ENCODE measurements at places on chromosomes 5 and 9. TPM values are rescaled to one million over a fixed set of nuclear protein-coding genes. Genes with fewer than 3 reads are reported as not detected.

- no peak for DNase-seq
These were observed 82.8 kb upstream of the TLE1 start for GRCh38 chr9:81772144-81772543.

GRCh38 chr5:54551926-54552325, 34.4 kb downstream of the SNX18 start:
- no peak for DNase-seq

GRCh38 chr9:122128969-122129343, 30.6 kb downstream of the NDUFA8 start:
- no peak for DNase-seq

HRH2 gene
- total RNA-seq: 16.9 TPM

MEIKIN gene
- total RNA-seq: not detected

DNA sequence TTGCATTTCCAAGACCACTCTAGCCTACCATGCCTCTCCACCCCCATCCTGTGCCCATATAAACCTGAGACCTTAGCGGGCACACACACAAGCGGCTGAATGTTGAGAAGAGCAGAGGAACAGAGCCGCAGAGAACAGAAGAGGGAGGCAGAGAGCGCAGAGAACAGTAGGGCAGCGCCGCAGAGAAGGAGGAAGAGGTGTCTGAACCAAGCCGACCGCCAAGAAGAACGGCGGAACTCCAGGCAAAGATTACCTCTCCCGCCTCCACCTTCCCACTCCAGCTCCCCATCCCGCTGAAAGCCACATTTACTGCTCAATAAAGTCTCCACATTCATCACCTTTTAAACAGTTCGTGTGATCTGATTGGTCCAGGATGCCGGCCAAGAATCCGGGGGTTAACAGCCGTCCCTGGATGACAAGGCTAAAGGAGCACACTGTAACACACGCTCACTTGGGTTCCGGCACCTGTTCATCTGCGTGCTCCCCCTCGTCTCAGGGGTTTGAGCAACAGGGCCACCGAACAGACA, 33.2 kb downstream of the GRIN3A start:
- peak; percentile 54 for DNase-seq

IL33 gene
- not detected for total RNA-seq

GRCh38 chr9:33164138-33164809, 2.9 kb downstream of the B4GALT1 start:
- no peak for DNase-seq

NTNG2 gene
- total RNA-seq: 1.8 TPM

- DNase-seq: no peak
These were observed 109.6 kb downstream of the BAAT start for GRCh38 chr9:101274971-101275768.

FOXI1 gene
- total RNA-seq: not detected

DNA sequence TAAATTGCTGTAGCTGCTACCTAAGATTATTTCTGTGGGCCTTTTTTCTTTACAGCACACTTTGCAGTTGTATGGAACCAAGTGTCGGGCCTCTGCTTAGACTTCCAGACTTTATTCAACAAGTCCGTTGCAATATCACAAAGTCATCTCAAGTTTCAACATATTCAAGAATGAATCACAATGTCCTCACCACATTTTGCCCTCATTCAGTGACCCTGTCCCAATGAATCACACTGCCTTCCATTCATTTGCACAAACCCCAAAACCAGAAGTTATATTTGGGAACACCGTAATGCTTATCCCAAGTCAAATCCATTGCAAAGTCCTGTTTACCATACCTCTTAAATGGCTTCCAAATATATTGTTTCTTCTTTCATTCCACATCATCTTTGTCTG, 439.6 kb downstream of the CSNK1G3 start:
- no peak for DNase-seq

- DNase-seq: peak; percentile 7
These were observed 40.8 kb upstream of the LARP1 start for GRCh38 chr5:154714266-154714986.

GRCh38 chr5:178214160-178214803, 9.9 kb downstream of the HNRNPAB start:
- no peak for DNase-seq

DNA sequence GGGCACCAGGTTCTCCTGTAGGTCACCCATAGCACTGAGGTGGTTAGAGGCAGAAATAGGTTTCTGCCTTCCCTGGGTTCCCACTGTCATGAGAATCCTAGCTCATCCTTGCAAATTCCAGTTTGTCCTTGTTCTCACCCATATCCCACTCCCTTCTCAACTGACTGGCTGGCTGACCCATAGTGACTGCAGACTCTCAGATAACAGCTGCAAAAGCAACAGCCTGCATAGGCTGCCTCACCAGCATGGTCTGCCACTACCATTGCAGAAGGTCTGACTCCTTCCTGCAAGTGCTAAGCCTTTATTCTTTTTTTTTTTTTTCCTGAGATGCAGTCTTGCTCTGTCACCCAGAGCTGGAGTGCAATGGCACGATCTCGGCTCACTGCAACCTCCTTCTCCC, 194.0 kb downstream of the SEMA6A start:
- no peak for DNase-seq

DNA sequence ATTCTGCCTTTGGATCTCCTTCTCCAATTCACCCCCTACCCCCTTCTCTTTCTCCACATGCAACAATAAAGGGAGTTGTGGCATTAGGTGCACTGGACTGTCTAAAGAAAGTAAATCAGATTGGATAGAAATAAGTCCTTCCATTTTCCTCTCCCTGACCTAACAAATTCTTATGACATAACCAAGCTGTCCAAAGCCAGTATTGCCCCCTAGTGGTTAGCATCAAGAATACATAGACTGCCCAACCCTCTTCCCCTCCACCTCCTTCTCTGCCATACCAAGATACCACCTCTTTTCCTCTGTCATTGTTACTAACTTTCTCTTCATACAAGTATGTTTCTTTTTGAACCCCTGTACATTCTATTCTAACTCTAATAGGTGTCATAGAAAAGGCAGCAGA, 45.7 kb downstream of the PPARGC1B start:
- peak; percentile 53 for DNase-seq

DNA sequence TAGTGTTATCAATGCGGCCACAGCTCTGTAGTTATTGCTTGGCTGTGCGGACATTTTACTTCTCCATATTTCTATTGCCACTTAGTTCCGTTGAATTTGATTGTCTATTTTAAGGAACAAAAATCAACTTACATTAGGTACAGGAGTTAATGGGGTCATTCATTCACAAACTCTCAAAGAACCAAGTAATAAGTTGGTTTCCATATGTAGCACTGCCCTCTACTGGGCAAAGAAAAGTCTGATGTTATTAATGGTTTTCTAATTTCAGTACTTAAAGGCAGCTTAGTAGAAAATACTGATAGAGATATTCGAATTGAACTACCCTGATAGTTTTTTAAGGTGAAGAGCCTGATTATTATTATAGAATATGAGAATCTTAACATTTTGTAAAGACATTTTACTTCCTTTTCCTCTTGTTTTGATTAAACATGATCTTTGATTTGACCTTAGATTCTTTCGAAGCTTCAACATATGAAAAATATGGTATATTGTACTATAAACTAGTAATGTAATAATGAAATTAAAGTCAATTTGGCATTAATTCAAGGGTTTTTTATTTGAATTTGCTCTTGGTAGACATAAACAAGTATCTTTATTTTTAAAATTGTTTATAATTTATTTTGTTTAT, 119.5 kb upstream of the CTNND2 start:
- no peak for DNase-seq

ACTBL2 gene
- not detected for total RNA-seq

DNA sequence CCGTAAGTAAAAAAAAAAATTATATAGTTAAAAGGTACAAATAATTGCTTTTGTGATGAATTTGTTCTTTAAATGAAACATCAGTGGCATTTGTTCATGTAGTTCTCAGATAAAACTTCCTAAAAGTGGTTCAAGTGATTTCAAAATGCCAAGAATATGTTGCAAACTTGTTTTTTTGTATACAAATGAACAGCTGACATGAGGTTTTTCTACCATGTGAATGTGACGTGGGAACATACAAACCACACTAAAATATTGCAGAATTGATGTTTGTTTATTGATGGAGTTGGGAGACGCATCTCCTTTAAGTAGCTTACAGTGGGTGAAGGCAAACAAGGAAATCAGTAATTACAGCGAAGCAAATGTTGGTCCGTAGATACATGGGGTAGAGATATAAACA, 16.9 kb downstream of the BASP1 start:
- no peak for DNase-seq

- no peak for DNase-seq
These were observed 30.3 kb downstream of the NDUFS4 start for GRCh38 chr5:53590759-53591158.

Measured in activated CD4-positive, alpha-beta T cell treated with anti-CD3 and anti-CD28 coated beads for 36 hours (primary cell).